AG10803 (cell line): ENCODE measurements at places on chromosomes 4 and X.

DNA sequence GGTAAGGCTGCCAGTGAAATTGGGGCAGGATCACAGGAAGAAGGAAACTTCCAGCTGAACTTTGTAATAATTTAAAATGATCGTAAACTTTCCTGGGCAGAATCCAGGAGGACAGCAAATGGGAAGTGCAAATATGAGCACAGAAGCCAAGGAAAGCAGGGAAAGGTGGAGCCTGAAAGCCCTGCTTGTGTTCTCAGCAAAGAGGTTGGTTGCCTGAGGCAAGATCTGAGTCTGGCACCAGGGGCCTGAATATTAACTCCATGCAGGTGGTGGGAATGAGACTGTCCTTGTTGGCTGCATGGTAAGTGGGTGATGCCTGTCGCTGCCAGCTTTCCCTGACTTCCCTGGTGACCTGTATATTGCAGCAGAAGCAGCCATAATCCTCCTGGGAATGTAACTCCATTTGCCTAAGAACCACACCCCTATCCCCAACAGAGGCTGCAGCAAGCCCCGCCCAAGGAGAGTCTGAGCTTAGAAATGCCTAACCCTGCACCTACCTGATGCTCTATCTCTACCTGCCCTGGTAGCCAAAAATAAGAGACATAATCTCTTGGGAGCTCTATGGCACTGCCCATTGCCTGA, 132.0 kb upstream of the HDX start:
- DNase-seq = no peak

- no peak for DNase-seq
These were observed 437.6 kb upstream of the AGA start for GRCh38 chr4:177879851-177880250.

DNA sequence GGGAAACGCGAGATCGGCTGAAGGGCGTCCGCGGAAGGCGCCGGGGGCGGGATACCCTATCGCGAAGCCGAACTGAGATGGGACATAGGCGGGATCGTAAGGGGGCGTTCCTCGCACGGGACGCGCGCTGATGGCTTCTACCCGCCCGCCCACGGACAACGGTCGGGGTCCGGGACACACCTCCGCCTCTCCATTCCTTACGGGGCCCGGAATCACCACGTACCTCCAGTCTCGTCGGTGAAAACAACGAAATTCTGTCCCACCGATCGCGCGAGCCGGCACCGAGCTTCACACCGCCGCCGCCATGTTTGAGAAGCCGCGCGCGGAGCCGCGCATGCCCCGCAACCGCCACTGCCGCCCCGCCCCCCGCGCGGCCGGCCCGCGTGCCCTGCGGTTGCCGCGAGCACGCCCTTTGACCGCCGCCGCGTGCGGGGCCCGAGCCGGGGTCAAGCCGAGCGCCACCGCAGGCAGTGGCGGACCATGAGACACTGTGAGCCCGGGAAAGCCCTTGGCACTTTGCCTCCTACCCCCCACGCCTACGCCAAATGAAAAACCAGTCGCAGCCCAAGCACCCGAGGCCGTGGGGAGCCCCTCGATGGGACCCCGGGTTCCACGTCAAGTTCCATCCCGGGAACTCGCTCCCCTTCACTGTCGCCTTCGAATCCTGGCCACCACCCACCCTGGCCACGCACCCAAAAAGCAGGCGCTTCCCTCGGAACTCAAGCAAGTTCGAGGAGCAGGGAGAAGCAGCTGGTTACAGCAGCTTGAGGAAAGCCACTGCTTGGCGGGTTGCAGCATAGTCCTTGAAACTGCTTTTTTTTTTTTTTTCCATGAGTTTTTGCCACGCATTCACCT, at the start of gene SCML2:
TSS of gene SCML2 (minus strand) at position 320 of the 855 bp plus-strand sequence. CDS start 20,617 bp downstream, outside the sequence.
- DNase-seq = peak; percentile 32

GRCh38 chr4:40991908-40992307, 222.4 kb downstream of the APBB2 start:
- DNase-seq = no peak

GRCh38 chr4:87651941-87652340, 1.9 kb downstream of the DMP1 start:
- no peak for DNase-seq

DNA sequence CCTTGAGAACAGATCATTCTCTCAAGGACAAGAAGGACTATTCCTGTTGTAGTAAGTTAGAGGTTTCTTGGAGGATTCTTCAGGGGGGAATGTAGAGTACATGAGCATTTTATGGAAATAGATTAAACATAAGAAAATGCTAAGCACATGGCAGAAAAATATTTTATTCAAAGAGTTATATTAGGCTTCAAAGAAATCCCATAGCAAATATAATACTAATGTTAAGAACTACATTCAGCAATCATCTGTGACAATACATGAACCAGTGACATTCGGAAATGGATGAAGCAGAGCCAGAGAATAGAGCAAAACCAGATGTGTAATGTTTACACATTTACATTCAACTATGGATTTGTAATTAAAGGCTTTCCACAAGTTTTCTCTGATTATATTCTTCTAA, 288.6 kb downstream of the NAF1 start:
- DNase-seq = no peak

DNA sequence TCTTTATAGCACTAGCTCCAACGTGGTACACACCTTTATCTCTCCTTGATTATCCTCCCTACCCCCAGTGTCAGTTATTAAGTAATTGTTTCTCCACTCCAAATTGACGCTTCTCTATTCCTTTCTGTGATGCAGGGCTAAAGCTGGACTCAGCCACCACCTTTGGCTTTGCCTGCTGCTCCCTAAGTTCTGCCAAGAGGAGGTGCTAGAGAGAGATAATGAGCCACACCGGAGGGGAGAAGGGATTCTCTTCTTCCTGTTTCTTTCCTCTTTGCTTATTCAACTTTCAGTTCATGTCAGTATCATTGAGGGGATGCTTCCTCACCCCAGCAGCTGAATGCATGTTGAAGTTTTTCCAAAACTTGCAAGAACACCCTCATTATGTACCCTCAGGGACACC, 176.5 kb downstream of the GBA3 start:
- no peak for DNase-seq

- DNase-seq = peak; percentile 12
These were observed 1.1 kb downstream of the FBXW7 start for GRCh38 chr4:152534541-152535359.

DNA sequence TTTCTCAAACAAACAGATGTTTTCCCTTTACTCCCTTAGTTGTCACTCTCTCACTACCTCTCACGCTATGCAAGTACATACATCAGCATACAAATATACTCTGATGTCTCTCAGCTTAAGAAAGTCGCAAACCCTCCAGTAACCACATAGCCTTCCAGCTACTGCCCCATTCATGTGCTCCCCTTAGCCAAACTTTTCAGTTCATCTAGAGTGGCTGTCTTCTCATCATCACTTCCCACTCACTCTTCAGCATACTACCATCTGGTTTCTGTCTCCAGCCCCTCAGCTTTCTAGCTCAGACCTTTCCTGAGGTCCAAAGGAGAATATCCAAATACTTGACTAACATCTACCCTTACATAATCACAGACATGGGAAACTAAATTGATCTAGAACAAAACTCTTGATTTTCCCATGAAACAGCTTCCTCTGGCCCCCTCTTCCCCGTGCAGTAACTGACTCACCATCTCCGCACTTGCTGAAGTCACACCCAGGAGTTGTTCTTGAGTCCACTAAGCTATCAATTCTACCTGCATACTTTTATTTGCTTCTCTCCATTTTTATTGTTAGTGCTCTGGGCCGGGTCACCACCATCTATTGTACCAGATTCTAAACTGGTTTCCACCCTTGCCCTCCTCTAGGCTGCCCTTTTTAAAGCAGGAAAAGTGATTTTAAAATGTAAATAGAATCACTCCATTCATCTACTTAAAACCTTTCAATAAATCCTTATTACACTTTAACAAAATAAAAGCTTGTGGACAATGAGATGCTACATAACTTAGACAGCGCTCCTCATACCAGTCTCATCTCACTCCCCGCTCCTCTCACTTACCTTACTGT, 57.2 kb downstream of the CASP6 start:
- DNase-seq = no peak

DNA sequence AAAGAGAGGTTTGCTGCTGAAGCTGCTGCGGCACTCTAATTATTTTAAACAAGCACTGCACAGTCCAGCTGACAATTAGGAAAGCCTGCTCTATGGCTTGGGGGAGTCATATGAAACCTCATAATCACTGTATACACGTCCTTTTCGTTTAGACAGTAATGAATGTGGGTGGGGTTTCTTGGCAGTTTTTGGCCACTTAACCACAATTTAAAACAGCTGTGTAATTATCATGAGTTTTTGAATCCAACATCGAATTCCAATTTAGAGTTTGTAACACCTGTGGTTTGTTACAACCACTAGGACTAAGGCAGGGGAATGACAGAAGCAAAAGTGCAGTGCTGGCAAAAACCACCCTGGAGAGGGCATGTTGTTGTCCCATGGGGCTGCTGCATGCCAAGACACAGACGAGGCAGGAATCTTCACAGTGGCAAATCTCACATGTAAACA, 99.5 kb downstream of the CXXC4 start:
- peak; percentile 0 for DNase-seq

DNA sequence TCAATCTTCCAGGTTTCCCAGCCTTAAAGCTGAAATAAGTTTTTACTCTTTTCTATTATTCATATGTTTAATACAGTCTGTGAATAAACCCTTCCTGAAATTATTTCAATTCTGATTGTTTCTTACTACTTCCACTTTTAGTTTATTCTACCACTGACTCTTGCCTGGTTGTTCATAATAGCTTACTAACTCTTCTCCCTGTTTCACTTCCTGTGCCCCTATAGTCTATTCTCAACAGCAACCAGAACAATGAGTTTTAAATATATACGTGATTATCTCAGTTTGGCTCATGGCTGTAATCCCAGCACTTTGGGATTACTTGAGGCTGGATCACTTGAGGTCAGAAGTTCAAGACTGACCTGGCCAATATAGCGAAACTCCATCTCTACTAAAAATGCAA, 408.0 kb upstream of the SPOCK3 start:
- no peak for DNase-seq

DNA sequence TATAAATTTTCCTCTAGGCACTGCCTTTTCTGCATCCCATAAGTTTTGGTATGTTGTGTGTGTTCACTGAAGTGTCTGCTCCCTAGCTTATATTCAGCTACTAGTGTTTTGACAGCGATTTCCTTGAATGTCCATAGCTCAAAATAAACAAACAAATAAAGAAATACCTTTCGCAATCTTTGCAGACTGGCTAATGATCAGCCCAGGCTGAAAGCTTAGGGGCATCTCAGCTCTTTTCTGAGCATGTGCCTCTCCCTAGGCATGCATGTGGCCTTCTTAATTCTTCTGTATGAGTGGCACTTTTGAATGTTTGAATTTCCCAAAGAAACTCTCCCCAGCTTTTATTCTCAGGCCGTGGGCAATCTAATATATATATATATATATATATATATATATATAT, 44.6 kb upstream of the SHROOM4 start:
- DNase-seq = no peak

DNA sequence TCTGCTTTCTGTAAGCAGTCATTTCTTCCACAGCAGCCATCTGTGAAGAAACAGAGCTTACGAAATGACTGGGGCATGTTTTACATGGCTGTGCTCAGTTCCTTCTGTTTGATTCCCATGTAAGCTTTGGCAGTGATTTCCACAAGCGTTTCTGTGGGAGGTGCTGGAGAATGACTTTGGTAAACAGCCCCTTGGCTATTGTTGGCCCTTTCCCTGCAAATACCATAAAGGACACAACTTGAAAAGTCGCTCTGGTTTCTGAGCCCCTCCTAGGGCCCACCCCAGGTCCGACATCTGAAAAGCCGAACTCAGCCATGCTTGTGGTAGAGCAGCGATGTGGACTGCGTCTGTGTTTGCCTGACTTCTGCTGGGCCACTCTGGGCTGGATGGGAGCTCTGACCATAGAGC, 3.7 kb downstream of the LIMCH1 start:
- peak; percentile 29 for DNase-seq

GRCh38 chrX:72037601-72038000, 94.1 kb downstream of the RTL5 start:
- DNase-seq = no peak

- DNase-seq = no peak
These were observed 16.9 kb upstream of the LOC101059915 start for GRCh38 chrX:71650333-71650969.

DNA sequence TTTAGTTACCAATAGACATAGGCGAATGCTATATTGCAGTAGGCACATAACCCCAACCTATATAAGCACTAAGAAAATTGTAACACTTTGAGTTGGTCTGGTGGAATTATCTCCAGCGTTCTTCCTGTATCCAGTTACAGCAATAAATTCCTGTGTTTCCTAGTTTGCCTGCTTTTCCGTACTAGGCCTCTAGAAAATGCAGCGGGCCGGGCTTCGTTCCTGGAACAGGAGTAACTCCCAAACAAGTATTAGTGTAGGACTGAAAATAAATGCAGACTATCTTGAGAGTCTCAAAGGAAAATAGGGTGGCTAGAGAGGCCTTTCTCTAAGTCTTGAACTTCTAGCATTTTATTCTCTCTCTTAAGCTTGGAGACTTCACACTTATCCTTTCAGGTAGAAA, 159.8 kb downstream of the OR13H1 start:
- DNase-seq = no peak

GRCh38 chrX:10048076-10048475, 80.9 kb downstream of the CLDN34 start:
- peak; percentile 18 for DNase-seq

DNA sequence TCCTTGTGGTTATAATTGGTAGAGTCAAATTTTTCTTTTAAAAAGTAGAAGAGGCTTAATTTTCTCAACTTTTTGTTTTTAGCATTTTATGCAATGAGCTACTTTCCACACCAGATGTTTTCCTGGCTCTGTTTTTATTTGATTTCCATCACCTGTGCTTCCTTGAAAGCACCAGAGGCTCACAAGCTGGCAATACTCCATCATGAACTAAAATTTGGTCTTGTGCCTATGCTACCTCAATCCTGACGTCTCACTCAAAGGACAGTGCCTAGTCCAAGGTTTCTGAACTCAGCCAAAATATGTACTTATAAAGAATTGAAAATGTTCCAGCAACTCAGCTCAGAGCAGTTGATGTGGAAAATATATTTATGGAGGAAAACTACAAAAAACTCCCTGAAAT, 914.0 kb upstream of the PRKX start:
- no peak for DNase-seq

DNA sequence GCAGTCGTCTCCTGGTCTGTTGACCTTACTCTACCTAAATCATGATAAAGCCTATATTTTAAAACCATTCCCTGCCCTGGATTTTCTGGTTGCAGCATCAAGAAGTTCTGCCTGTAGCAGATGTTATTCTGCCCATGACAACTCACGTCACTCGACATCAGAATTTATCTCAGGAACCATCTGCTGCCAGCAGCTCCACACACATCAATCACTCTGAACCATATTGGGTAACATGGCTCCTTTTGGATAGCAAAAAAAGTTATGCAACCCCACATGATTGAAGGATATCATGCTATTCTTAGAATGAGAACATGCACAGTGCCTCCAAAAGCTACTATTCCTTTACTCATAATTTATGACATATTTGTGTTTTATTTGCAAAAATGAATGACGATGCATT, 341.4 kb downstream of the DHRSX start:
- DNase-seq = no peak
